Stimulated activated CD8-positive, alpha-beta memory T cell treated with anti-CD3 and anti-CD28 coated beads, Interleukin-7, amount 100 ng/mL, for 48 hours (primary cell): ENCODE measurements at places on chromosomes 7 and 10.

DNA sequence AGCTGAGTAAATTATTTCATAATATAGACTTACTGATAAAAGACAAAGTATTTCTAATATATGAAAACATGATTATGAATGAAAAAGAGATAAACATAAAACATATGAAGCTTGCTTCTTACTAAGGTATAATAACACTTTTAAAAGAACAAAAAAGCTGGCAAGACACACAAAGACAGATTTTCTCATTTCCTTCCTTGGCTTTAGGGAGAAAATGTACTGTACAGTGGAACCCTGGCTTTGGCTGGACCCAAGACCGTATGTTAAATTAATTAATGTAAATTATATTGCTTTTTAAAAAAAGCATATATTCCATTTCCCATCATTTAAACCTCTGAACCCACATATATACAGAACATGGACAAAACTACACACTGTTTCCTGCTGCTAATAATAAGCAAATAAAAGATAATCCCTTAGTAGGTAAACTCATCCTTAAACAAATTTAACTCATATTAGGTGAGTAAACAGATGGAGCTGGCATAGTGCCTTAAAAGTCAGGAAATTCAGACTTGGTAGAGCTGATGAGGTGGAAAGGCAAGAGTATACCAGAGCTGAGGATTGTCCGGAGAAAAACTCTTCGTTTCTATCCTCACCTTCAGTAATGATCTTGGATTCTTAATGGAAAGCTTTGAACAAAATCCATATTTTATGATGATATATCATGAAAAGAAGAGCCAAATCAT lies 1016.4 kb upstream of the KCND2 start:
- DNase-seq: no peak

GRCh38 chr7:74376256-74377036 lies 77.3 kb upstream of the GTF2IRD1 start:
- DNase-seq: no peak

DNA sequence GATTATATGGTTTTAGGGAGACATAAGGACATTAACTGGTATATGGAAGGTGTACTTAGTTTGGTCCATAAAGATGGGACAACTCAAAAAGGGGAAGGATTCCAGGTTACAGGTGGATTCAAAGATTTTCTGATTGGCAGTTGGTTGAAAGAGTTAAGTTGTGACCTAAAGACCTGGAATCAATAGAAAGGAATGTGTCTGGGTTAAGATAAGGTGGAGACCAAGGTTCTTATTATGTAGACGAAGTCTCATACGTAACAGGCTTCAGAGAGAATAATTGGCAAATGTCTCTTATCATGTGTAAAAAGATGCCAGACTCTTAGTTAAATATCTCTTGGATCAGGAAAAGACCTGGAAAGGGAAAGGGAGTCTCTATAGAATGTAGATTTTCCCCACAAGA lies 1.0 kb upstream of the TRDMT1 start:
- no peak for DNase-seq

DNA sequence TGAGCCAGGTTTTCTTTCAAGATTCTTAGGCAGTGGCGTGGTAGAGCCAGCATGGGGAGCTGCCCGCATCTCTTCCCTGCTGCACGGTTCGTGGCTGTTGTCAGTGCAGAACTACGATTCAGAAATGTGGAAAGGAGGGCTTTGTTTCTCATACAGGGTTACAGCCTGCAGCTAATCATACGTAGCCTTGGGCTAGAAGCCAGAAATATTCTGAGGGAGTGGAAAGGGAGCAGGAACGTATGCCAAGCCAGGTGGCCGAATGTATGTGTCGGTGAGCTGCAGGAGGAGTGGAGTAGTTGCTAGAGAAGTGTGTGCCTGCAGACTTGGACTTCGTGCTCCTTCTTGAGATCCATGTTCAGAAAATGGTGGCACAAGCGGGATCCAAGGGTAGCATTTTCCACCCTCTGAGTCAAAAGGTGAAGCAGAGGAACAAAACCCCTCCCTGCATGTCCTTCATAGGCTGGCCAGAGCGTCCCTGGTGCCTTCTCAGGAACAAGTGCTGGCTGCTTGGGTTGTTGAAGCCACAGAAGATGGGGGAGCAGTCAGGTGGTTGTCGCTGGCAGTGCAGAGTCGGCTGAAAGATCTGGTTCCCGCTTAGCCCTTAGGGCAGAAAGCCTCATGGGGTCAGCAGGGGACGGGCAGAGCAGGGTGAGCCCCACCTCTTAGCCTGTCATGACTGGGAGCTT lies 40.9 kb downstream of the LANCL2 start:
- no peak for DNase-seq

DNA sequence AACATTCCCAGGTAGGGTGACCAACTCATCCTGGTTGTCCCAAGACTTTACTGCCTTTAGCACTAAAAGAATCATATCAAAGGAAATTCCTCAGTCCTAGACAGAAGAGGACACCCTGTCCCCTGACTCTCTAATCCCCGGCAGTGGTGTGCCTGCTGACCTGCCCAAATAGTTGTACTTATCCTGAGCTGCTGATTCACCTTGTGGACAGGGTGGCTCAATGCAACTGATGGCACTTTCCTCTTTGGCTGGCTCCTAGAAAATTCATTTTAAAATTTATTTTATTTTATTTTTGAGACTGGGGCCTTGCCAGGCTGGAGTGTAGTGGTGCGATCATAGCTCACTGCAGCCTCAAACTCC lies 111.7 kb downstream of the JCAD start:
- DNase-seq: no peak

DNA sequence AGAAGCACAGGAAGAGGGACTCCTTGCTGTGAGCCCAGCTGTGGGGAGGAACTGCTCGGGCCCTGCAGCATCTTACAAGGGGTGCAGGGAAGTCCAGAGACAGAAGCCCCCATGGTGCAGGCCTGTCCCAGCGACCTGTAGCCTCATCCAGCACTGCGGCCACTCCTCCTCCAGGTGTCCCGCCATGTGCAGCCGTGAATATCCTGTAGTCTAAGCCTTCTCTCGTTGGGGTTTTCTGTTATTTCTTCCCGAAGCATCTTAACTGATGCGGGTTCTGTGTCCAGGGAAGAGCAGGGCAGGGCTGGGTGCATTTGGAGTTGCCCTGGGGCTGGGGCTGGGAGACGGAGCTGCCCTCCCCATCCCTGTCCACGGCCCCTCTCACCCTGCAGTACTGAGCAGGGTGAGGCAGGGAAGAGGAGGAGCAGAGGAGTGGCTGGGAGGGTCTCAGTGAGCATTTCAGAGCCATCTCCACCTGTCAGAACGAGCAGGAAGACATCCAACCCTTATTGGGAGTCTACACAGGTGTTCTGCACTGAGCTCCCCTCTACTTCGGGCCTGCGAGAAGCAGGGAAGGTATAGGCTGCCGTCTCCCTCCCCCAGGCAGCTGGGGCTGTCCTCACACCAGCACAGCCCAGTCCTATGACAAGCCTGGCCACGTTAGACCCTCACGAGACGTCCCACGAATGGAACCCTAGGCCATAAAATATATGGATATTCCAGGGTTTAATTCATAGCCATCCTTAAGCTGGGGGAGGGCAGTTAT lies 494.5 kb downstream of the DNAJB6 start:
- no peak for DNase-seq

GRCh38 chr10:97719602-97720001 lies 6.1 kb downstream of the MARVELD1 start:
- no peak for DNase-seq

GRCh38 chr7:73986158-73986631 lies 41.8 kb upstream of the ELN start:
- DNase-seq: no peak

- DNase-seq: no peak
Observed at GRCh38 chr7:117769085-117769484, 104.2 kb downstream of the CTTNBP2 start.

DNA sequence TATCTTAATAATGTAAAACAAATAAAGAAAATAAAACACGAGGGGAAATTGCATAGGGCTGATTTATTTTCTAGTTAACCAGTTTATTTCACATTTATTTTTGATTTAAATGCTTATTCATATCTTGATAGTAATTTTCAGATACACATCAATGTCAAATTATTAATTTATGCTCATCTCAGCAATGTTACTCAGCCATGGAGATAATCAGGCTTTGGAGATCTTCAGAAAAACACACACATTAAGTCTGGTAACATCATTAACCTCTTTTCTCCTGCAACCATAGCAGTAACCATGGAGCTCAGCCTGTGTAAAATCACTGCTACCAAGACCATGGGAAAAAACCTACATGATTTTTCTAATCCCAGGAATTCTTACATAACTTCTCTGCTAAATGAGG lies 31.9 kb upstream of the TBX20 start:
- DNase-seq: no peak

- no peak for DNase-seq
Observed at GRCh38 chr7:123537026-123537642, 2.7 kb upstream of the IQUB start.

- DNase-seq: no peak
Observed at GRCh38 chr7:34756025-34756437, 98.0 kb downstream of the NPSR1 start.
